Astrocyte of the spinal cord (primary cell): ENCODE measurements at places on chromosomes 12 and 14.

- DNase-seq: no peak
Measured at GRCh38 chr12:47554046-47554653, 151.7 kb downstream of the RPAP3 start.

DNA sequence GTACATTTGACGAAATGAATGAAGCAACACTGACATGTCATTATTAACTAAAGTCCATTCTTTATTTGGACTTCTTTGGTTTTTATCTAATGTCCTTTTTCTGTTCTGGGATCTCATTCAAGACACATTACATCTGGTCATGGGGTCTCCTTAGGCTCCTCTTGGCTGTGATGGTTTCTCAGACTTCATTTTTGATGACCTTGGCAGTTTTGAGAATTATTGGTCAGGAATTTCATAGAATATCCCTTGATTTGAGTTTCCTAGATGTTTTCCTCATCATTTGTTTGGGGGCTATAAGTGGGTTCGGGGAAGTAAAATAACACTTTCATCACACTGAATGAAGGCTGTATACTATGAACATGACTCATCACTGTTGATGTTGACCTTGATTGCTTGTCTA, 770.6 kb downstream of the AACS start:
- DNase-seq: no peak

DNA sequence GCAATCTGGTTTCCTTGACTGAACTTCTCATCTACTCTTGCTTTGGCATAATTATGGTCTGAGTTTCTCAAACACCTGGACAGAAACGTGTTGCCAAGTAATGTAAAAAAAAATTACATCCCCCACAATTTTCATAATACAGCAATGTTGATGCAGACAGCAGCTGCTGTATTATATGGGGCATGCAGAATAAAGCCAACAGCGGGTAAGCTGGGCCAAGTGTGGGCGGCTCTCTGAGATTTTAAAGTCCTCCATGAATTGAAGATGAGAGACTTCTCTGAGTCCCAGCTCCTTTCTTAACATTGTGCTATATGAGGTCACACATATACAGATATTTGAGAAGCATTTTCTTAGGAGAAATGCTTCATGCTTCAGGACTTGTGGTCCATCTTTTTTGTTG, 881.2 kb downstream of the GALC start:
- no peak for DNase-seq

- peak; percentile 54 for DNase-seq
Measured at GRCh38 chr14:32077081-32078022, at the start of gene ARHGAP5. Gene ARHGAP5 (plus strand): TSS chr14:32077304. CDS start chr14:32090670, 13,366 bp downstream.

DNA sequence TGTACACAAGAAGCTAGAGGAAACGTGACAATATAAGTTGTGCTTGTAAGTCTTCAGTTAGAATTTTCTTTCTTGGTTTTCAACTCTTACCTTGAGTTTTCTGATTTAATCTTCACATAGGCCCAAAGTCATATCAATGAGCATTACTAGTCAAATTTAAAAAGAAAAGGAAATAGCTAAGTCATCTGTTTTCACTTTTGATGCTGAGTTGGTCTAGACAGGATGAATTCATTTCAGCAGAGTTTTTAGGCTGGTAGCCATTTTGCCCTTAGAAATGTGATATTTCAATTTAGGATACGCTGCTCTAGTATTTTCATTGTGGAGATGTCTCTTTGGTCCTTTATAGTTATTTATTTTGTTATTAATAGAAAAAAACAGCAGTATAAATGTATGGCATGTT, 44.6 kb upstream of the KRAS start:
- no peak for DNase-seq

- no peak for DNase-seq
Measured at GRCh38 chr12:6604259-6605029, 2.7 kb downstream of the CHD4 start.

DNA sequence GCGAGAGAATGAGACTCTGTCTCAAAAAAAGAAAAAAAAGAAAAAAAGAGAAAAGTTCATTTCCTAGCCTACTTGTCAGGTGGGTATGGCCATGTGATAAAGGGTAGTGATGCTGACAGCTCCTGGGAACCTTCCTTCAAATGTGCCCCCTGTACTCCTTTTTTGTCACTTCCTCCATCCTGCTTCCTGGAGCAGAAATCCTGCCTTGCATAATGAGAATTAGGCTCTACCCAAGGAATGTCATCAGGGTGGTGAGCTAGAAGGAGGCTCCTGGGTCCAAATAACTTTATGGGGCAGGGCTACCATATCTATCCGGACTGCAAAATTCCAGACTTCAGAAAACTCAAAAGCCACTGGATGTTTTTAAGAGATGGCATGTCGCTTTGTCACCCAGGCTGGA, 27.8 kb upstream of the FBXO34 start:
- no peak for DNase-seq

- peak; percentile 24 for DNase-seq
Measured at GRCh38 chr12:92786045-92786444, 83.3 kb downstream of the PLEKHG7 start.

- DNase-seq: no peak
Measured at GRCh38 chr12:114152890-114153289, 186.8 kb upstream of the RBM19 start.

DNA sequence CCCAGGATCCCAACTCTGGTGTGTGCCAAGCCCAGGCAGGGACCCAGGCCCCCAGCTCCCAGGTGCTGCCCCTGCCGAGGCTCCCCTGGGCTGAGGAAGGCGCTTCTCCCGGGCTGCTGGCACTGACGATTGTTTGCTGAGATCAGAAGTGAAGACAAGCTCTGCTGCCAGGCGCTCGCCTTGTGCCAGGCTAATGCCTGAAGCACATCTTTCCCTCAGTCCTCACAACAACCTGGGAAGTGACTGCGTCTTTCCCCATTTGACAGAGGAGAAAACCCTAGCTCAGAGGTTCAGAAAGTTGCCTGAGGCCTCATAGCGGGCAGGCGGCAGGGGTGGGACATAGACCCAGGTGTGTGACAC, 36.8 kb downstream of the ANKRD9 start:
- no peak for DNase-seq

- DNase-seq: no peak
Measured at GRCh38 chr12:13918897-13919296, 62.5 kb downstream of the GRIN2B start.

GRCh38 chr12:51837286-51837685, 11.2 kb downstream of the FIGNL2 start:
- DNase-seq: no peak

DNA sequence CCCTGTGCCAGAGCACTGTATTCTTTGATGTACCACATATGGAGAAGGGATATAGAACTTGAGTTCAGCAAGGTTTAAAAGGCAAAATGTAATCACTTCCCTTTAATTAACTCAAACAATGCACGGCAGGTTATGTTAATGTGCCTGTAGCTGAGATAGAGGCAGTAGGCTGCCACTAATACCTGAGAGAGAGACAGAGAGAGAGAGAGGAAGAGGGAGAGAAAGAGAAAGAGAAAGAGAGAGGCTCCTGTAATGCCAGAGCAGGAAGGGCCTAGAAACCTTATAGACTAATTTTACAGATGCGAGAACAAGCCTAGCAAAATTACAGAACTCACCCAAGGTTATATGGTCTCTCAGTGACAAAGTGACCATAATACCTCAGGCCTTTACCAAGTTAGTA, 679.8 kb downstream of the NRXN3 start:
- DNase-seq: no peak

DNA sequence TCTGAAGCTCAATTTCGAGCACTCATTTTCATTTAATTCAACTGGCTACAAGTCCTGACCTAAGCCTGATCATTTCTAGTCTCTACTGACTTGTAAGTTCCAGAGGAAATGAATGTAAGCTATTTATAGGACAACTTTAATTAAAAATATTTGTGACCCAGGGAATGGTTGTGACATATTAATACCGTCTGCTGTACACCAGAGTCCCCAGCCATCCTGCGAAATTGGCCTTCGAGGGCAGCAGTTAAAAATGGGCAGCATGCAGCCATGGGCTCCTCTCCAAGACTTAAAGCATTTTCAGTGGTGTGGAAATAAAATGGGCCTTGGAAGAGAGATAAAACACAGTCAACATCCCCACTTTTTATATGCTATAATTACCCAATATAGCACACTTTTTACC, 30.7 kb upstream of the OVCH1 start:
- no peak for DNase-seq

DNA sequence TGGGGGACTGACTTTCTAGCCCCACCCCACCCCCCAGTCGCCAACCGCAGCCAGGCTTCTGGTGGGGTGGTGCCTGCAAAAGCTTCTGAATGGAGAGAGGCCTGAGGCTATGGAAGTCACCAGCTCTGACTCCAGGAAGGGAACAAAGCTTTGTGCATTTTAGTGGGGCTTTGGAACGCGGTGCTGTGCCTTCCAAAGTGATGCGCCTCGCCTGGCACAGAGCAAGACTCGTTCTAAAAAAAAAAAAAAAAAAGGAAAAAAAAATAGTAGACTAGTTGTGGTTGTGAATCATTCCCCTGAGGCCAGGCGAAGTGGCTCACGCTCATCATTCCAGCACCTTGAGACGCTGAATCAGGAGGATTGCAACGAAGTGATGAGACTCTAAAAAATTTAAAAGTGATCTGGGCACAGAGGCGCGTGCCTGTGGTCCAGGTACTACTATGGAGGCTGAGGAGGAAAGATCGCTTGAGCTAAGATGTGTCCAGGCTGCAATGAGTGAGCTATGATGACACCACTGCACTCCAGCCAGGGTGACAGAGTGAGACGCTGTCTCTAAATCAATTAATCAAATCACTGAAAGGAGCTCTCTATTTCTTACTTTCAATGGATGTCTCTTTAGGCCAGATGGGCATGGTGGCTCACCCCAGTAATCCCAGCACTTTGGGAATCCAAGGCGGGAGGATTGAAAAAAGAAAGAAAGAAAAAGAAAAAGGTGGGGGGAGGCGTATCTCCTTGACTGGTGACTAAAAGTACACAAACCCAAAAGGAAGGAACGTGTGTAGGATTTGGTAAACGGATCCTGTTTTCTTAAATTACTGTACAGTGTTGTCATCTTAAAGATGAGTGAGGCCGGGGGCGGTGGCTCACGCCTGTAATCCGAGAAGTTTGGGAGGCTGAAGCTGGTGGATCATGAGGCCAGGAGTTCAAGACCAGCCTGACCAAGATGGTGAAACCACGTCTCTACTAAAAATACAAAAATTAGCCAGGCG, 259.6 kb upstream of the ALG10B start:
- no peak for DNase-seq

GRCh38 chr12:28355161-28355560, 164.9 kb downstream of the CCDC91 start:
- no peak for DNase-seq

GRCh38 chr12:52119398-52120254, 40.1 kb downstream of the SMIM41 start:
- peak; percentile 28 for DNase-seq

DNA sequence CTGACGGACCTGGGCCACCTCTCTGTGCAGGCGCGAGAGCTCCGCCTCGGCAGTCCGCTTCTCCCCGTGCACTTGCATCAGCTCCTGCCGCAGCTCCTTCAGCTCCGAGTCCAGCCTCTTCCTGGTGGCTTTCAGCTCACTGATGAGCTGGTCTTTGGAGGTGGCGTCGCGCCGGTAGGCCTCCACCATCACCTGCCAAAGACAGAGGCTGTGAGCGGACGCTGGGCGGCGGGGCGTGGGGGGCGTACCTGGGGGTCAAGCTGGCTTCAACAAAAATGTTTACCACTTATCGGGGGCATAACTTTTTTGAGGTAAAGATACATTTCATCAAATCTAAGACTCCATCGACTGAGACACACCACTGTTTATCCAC, 27.5 kb upstream of the ANKLE2 start:
- DNase-seq: no peak

DNA sequence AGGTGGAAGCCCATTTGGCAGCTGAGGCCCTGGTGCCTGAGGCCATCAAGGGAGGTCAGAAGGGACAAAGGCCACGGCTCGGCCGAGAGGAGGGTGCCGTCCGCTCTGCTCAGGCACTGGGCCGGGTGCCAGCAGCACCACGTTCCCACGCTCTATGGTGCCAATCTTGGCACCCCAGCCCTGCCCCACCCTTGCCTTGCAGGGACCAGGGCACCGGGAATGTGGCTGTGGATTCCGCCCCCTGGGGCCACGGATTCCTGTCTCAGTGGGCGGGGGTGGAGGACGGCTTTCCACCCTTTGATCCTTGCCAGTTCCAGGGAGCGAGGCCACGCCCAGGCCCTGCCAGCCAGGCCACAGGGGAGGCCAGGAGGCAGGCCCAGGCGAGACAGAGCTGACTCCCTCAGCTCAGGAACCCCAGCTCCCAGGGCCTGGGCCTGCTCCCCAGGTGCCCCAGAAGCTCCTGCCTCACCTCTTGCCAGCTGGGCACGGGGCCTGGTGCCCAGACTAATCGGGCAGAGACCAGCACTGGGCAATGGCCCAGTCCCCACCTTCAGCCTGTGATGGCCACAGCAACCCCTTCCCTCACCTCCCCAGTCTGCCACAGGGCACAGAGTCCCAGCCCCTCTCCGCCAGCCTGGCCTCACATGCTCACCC, 26.4 kb upstream of the GPR132 start:
- no peak for DNase-seq

- DNase-seq: no peak
Measured at GRCh38 chr14:95886366-95887056, 9.9 kb downstream of the TUNAR start.

- no peak for DNase-seq
Measured at GRCh38 chr12:123886258-123886657, 86.4 kb downstream of the CCDC92 start.

DNA sequence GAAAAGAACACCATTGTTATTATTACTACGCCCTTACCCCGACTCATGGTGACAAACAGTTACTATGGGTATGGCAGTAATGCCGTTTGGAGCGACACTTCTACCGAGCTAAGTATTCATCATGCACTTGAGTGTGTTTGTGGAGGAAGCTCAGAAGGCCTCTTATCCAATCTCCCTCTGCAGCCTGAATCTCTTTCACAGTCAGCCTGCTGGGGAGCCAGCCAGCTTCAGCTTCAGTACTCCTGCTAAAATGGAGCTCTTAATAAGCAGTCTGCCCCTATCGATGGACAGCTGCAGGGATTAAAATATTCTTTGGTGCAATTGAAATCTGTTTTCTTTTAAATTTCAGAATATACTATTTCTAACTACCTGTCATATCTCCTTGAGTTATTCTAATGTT, 24.7 kb upstream of the ATP5MC2 start:
- no peak for DNase-seq
